ENCODE measurements at places on chromosomes 1 and 21. TPM values are rescaled to one million over a fixed set of nuclear protein-coding genes. Genes with fewer than 3 reads are reported as not detected.
A peak's percentile ranks its signal among the peaks of the same experiment; 100 is the strongest.

- DNase-seq, result no peak
- no peak overlapping the region for H3K27ac ChIP-seq
- H3K36me3 ChIP-seq, result no peaks in the 10 kb centered on the region
- H3K27me3 ChIP-seq, result no peaks in the 10 kb centered on the region
- no peaks in the 10 kb centered on the region for H3K4me1 ChIP-seq
Measured at GRCh38 chr21:15703932-15704331, 25.9 kb upstream of the USP25 start.

LCE2A gene
- total RNA-seq, result not detected

MAP3K6 gene
- total RNA-seq, result 16.6 TPM

GRCh38 chr1:10380594-10381275, 18.1 kb upstream of the PGD start:
- no peak overlapping the region for H3K4me3 ChIP-seq
- H3K36me3 ChIP-seq, result no peaks in the 10 kb centered on the region
- no peaks in the 10 kb centered on the region for H3K27me3 ChIP-seq
- no peak overlapping the region for H3K27ac ChIP-seq
- no peaks in the 10 kb centered on the region for H3K4me1 ChIP-seq

DNA sequence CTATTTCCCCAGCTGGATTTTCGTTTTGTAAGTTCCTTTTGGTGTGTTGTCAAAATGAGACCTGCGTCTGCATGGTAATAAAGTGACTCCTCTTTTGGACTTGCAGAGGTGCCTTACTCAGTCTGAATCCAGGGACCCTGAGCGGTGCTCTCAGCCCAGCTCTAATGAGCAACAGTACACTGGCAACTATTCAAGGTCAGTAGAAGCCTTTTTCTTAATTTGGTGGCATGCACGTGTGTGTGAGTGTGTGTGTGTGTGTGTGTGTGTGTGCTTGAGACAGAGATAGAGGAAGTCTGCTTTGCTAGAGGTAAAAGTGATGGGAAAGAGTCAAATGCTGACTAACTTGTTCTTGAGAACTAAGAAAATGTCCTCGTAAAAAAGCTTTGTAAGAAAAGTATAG, 105.4 kb downstream of the CD247 start:
- peak; percentile 55 for DNase-seq
- H3K4me1 ChIP-seq, result no peaks in the 10 kb centered on the region

GRCh38 chr1:103074224-103074623, 34.1 kb downstream of the COL11A1 start:
- no peaks in the 10 kb centered on the region for H3K36me3 ChIP-seq
- no peaks in the 10 kb centered on the region for H3K4me1 ChIP-seq
- DNase-seq, result no peak
- no peaks in the 10 kb centered on the region for H3K27me3 ChIP-seq
- H3K27ac ChIP-seq, result no peak overlapping the region

METTL13 gene
- 22.9 TPM for total RNA-seq

DNA sequence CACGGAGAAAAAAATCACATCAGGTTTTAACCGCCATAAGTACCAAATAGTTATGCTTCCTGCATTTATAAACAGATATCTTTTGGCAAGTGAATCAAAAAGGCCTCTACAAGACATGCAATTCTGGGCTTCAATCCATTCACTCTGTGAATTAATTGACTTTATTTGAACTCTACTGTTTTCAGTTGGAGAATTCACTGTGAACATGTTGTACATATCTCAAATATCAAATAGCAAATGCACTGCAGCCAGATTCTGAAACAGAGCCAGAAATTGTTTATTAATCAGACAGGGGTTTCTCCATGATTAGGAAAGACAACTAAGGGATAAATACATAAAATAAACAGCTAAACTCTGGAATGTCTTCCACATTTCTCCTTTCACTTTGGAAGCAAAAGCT, 445.4 kb upstream of the NFIA start:
- no peaks in the 10 kb centered on the region for H3K27me3 ChIP-seq
- no peak for DNase-seq
- no peaks in the 10 kb centered on the region for H3K4me1 ChIP-seq
- H3K27ac ChIP-seq, result no peak overlapping the region
- no peaks in the 10 kb centered on the region for H3K36me3 ChIP-seq

IGSF8 gene
- 45.6 TPM for total RNA-seq

DNA sequence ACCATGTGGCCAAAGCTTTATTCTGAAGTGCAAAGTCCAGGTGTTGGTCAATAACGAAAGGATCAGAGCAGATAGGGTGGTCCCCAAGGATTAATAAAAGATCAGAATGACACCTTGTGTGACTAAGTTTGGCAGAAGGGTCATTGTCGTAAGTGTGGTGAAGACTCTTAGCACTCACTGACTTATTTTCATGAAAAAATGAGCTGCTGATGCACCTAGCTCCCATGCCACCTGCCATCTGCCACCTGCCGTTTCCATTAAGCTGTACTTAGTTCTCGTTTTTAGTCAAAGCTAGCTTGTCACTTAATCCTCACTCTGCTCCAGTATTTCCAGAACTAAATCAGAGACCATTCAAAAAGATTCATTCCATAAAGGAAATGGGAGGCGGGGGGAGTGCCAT, 112.6 kb downstream of the SEC16B start:
- peaks cover 2% of the 10 kb centered on the region for H3K4me1 ChIP-seq
- H3K27ac ChIP-seq, result no peak overlapping the region
- no peaks in the 10 kb centered on the region for H3K36me3 ChIP-seq
- no peak for DNase-seq

DNA sequence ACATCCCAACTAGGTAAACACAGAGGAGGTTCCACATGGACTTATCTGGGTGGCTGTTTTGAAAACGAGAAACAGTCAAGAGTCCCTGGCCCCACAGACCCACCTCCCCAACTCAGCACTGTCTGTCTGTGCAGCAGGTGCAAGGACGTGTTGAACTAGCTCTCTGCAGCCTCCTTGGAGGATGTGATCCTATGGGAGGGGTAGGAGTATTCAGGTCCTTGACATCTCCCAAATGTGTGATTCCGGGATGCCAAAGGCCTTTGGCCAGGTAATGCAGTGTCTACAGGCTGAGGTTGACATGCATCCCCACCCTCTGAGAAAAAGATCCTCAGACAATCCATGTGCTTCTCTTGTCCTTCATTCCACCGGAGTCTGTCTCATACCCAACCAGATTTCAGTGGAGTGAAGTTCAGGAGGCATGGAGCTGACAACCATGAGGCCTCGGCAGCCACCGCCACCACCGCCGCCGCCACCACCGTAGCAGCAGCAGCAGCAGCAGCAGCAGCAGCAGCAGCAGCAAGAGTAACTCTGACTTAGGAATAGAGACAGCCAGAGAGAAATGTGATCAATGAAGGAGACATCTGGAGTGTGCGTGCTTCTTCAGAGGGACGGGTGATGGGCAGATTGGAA, 151.6 kb upstream of the CAMK1G start:
- no peak overlapping the region for H3K4me3 ChIP-seq
- H3K36me3 ChIP-seq, result no peaks in the 10 kb centered on the region
- DNase-seq, result no peak
- H3K27me3 ChIP-seq, result no peaks in the 10 kb centered on the region

MAP1LC3C gene
- 0.67 TPM for total RNA-seq

DNA sequence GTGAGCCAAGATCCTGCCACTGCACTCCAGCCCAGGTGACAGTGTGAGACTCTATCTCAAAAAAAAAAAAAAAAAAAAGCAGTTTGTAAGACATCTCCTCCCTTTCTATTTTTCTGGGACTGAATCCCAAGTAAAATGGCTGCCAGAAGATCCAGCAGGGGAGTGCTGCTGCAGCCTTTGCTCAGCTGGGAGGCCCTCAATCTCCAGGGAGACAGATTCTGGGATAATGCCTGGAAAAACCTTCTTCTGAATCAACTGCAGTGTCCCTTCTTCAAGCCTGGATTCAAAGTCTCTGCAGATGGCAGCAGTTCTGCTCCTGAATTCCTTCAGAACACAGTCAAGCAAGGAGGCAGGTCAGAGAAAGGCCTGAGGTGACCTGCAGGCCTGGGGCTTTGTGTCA, 191.0 kb upstream of the NRIP1 start:
- DNase-seq, result no peak
- H3K27me3 ChIP-seq, result no peaks in the 10 kb centered on the region
- H3K4me3 ChIP-seq, result no peak overlapping the region
- H3K36me3 ChIP-seq, result no peaks in the 10 kb centered on the region
- no peak overlapping the region for H3K27ac ChIP-seq

KHDRBS1 gene
- total RNA-seq, result 164 TPM

JAM2 gene
- total RNA-seq, result 26.9 TPM

DNA sequence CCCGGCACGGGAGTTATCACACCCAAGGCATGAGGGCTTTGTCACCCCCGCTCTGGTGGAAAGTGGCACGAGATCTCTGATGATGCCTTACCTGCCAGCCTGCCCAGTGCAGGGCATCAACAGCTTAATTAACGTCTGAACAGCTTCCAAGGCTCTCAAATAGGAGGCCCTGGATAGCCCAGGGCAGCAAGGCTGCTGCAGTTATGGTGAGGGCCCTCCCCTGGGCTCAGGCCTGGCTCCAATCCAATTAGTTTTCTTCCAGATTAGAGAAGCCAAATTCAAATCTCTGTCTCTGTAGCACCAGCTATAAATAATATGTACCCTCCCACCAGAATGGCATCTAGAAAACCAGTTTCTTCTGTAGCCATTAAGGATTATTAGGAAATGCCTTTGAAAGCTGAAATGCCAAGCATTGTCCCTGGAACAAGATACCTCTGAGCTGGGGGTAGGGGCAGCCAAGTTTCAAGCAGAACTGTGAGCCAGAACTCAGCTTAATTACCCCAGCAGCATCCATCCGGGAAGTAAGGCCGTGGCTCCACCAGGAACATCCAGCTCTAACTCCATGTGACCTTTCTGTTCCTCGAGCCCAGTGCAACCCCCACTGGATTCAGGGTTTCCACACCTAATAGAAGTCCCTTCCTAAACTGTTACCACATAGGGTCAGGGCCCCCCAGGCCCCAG, 12.5 kb downstream of the QSOX1 start:
- no peak overlapping the region for H3K4me3 ChIP-seq
- H3K27ac ChIP-seq, result peak overlapping the region; percentile 79
- no peaks in the 10 kb centered on the region for H3K36me3 ChIP-seq
- H3K27me3 ChIP-seq, result no peaks in the 10 kb centered on the region
- peaks cover 21% of the 10 kb centered on the region for H3K4me1 ChIP-seq

- H3K4me1 ChIP-seq, result no peaks in the 10 kb centered on the region
- DNase-seq, result no peak
- H3K27ac ChIP-seq, result no peak overlapping the region
- no peak overlapping the region for H3K4me3 ChIP-seq
Measured at GRCh38 chr21:17708522-17709265, 96.0 kb upstream of the BTG3 start.

DNA sequence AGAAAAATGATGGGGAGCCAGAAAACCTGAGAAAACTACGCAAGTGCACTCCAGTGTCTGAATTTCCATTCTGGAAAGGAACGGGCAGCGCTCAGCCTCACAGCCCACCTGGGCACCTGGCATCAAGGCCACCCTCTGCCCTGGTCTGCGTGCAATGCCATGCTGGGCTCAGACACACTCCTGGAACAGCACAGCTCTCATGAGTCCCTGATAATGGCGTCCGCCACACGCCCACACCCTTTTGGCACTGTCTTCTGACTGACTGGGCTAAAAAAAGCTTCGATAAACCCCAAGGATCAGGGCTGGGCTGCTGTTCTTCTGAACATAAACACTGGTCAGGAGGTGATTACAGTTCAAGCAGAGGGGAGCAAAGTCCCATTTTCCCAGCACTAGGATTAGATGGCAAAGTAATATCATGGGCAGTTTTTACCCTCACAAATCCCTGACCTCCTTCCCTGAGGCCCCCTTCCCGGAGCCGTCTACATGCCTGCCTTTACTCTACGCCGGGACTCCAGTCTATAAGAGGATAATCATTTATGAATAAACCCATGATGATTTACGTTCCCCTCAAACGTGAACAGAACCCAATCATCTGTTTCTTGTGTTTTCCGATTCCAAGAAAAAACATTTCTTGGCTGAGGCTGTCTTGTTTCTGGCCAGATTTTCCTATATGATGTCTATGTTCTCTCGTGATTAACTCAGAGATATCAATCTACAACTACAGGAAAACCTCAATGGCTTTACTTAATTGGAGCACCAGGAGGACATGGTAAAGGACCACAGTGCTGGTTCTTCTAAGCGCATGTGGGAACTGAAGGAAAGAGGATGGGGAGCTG, 22.6 kb downstream of the RCAN1 start:
- H3K4me1 ChIP-seq, result peaks cover 8% of the 10 kb centered on the region
- no peak overlapping the region for H3K4me3 ChIP-seq
- no peaks in the 10 kb centered on the region for H3K36me3 ChIP-seq
- no peak for DNase-seq
- H3K27me3 ChIP-seq, result no peaks in the 10 kb centered on the region

- H3K4me1 ChIP-seq, result no peaks in the 10 kb centered on the region
- H3K27ac ChIP-seq, result no peak overlapping the region
- no peak overlapping the region for H3K4me3 ChIP-seq
- no peaks in the 10 kb centered on the region for H3K27me3 ChIP-seq
- no peak for DNase-seq
- no peaks in the 10 kb centered on the region for H3K36me3 ChIP-seq
Measured at GRCh38 chr1:62364721-62365120, 45.5 kb upstream of the KANK4 start.

- no peaks in the 10 kb centered on the region for H3K27me3 ChIP-seq
- no peak overlapping the region for H3K4me3 ChIP-seq
- H3K27ac ChIP-seq, result no peak overlapping the region
- H3K4me1 ChIP-seq, result no peaks in the 10 kb centered on the region
- no peak for DNase-seq
Measured at GRCh38 chr1:91454136-91454535, 46.5 kb upstream of the CDC7 start.

DNA sequence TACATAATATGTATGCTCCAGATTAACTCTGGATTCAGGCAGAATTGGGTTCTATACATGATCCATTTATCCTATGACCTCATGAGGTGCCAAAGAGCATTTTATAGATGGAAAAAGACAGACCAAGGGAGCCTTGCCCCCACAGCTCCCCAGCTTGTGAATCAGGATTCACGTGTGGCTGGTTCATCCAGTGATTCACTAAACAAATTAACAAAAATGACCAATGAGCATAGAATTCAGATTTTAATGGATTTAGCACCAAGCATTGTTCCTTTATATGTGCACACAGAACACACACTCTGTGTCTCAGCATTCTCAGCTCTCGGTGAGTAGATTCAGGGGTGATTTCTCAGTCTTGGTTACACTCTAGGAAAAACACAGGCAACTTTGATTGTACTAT, 51.7 kb upstream of the BARHL2 start:
- no peak for DNase-seq
- H3K36me3 ChIP-seq, result no peaks in the 10 kb centered on the region
- no peak overlapping the region for H3K4me3 ChIP-seq
- no peak overlapping the region for H3K27ac ChIP-seq
- no peaks in the 10 kb centered on the region for H3K4me1 ChIP-seq

FNDC5 gene
- total RNA-seq, result 12.1 TPM

ZFP69B gene
- 0.69 TPM for total RNA-seq

Data from ovary (tissue), 10 donors.